ENCODE measurements at places on chromosomes 5 and 9.

DNA sequence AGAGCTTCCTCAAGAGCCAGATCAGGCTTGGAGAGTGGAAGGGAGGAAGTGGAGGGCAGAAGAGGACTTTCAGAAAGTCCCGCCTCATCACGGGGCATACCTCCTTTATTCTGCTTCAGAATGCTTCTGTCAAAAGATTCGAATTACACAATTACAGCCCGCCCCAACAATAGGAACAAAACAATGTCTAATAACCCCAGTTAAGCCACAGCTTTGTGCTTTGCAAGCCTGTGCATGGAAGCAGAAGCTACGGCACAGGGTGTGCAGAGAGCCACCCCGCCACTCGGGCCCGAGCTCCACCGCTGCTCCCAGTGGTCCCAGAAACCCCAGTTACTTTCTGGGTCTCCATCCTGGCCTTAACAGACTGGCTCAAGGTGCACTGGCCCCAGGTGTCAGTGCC lies 23.5 kb downstream of the HNRNPH1 start:
- no peak for DNase-seq

DNA sequence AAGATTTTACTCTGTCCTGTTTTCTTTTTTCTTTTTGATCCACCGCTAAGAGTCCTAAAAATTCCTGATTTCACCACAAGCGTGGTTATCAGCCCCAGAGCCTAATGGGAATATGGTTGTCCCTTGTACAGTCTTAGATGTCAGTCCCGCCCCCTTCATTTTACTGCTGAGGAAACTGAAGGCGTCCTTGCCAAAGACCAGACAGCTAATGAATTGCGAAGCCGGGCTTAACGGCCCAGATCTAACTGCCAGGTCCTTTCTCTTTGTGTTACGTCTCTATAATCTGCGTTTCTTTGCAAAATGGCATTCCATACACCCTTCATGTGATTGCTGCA lies 497 bp downstream of the NSA2 start:
- DNase-seq = no peak

- no peak for DNase-seq
Measured at GRCh38 chr9:27943501-27943900, 370.2 kb upstream of the C9orf72 start.

DNA sequence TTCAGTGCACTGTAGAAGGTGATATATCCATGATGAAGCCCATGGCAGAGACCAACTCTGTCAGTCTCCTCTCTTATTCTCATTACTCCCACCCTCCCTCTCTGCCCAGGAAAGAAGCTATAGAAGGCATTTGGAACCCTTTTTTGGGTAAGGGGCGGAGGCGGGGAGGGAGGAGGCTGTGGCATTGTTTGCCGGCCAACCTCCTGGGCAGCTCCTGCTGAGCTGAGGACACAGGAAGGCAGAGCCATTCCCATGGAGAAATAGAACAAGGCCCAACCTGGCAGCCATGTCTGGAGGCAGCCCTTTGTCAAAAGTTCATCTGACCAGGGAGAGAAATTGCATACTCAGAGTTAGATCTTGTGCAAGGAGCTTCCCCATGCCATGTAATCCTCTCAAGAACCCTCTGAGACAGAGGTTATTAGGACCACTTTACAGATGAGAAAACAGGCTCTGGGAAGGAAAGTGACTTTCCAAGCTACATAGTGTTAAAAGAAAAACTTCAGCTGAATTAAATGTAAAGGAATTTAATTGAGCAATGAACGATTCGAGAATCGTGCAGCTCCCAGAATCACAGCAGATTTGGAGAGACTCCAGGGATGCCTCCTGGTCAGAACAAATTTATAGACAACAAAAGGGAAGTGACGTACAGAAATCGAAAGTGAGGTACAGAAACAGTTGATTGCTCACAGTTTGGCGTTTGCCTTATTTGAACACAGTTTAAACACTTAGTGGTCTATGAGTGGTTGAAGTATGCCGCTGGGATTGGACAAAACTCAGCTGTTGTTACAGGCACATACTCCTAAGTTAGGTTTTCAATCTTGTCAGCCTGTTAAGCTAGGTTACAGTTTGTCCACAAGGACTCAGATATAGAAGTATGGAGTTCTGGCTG lies 158.6 kb downstream of the MELK start:
- no peak for DNase-seq

DNA sequence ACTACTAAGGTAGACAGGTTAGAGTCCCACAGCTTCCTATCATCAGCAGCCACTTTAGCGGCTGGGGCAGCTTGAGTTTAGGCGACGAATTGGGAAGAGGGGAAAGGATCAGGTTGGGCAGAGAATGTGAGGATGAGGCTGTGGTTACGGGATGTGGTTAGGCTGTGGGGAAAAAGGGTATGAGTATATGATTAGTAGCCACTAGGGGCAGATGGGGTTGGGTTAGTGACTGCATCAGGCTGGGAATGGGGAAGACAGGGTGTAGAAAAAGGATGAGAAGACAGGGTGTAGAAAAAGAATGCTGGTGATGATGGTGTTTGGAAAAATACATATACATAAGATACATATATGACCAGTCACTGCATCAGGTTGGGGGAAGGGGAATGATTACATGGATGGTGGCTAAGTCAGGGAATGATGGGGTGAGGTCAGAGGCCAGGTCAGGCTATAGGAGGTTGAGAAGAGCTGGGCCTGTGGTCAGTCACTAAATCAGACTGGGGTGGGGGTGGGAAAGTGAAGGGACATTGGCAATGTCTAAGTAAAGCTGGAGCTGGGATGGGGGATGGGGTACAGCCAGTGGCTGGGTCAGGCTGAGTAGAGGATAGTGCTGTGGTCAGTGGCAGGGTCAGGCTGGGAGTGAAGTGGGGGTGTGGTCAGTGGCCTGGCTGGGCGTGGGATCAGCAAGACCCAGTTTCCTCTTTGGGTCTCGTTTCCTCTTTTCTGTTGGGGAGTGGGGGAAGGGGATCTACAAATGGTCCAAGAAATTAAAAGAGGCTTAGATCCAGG lies 2.1 kb downstream of the TLN1 start:
- DNase-seq = no peak
